ENCODE measurements at places on chromosomes 11 and 22.

DNA sequence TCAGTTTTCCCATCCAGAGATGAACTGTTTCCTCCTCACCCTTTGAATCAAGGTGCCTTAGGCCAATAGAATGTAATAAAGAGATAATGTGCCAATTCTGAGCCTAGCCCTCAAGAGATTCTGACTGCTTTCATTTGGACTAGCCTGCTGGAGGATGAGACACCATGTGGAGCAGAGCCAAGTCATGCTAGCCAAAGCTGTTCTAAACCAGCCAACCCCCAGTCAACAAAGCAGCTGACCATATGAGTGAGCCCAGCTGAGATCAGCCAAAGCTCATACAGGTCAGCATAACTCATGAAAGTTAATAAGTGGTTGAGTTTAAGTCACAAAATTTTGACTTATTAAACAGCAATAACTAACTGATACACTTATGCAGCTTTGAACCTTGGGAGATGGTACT lies 66.7 kb upstream of the DBX1 start:
- no peak for DNase-seq

DNA sequence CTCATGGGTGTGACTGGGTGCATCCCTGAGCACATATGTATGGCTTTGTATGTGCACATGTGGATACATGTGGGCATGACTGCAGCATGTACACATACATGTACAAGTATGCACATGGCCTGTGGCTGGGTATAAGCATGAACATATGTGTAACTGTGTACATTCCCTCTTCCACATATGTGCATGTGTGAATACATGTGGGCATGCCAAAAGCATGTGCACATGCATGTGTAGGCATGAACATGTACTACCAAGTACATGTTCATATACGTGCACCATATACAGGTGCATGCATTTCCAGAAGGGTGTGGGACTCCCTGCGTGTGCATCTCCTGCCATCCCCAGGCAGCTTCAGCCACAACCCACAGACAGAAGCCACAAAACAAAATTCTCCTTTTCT lies 208.2 kb downstream of the MN1 start:
- no peak for DNase-seq

DNA sequence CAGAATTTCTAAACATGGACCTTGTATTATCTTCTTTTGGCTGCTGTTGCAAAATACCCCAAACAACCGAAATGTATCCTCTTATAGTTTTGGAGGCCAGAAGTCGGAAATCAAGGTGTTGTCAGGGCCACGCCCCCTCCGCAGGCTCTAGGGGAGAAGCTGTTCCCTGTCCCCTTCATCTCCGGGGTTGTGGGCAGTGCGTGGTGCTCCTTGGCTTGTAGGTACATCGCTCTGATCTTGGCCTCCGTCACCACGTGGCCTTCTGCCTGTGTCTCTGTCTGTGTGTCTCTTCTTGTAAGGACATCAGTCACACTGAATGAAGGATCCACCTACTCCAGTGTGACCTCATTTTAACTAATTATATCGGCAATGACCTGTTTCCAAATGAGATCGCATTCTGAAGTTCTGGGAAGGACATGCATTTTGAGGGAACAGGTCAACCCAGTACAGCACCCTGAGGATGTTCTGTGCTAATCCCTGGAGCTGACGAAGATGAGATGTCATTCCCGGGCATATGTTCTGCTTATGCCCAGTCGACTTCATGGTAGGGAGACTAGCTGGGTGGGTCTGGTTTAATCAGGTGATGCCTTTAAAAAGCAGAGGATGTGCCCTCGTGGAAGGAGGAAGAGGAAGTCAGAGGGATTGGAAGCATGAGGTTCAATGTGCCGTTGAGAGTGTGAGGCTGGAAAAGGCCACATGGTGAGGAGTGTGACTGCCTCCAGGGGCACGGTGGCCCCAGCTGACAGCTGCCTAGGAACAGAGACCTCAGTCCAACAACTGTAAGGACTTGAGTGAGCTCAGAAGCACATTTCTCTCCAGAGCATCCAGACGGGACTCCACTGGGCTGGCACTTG lies 531.1 kb downstream of the TBC1D22A start:
- DNase-seq, result no peak

- no peak for DNase-seq
These were observed 12.2 kb upstream of the RBM4B start for GRCh38 chr11:66689661-66690590.

DNA sequence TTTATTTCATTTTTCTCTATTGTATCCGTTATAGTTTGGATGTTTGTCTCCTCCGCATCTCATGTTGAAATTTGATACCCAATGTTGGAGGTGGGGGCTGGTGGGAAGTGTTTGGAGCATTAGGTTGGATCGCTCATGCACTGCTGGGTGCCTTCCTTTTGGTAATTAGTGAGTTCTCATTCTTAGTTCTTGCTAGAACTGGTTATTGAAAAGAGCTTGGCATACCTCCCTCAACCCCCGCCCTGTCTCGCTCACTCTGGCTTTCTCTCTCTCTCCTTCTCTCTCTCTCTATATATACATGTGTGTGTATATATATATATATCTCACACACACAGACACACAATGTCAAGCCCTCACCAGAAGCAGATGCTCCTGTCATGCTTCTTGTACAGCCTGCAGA lies 978.7 kb downstream of the DLG2 start:
- no peak for DNase-seq

DNA sequence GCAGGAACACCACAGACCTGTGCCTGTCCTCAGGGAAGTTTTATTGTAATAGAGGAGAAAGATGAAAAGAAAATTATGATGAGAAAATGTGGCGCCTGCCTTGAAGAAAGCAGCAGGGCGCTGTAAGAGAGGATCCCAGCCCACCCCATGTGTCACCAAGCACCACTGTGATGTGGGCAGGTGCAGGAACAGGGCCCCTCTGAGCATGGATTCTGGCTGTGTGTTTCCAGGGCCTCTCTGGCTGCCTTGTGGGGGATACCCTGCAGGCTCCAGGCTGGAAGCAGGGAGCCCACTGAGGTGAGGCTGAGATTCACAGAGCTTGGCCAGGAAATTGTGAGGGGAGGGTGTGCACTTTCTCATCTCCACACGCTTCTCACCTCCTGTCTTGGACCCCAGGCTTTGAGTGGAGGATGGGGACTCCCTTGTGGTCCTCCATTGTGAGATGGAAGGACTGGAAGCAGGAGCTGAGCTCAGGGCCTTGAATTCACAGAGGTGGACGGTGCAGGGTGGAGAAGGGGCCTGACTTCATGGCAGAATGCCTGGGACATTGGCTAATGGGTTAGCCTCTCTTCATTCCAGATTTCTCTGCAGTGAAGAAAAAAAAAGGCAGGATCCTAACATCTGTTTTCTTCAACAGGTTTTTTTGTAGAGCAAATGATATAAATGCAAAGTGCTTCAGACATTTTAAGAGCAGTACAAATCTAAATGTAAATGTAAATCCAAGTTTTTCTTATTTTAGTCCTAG lies 246.6 kb upstream of the B3GAT1 start:
- DNase-seq, result no peak

Data from activated T-helper 1 cell treated with Interleukin-2 at 50 U/mL for 16 hours (primary cell).